ENCODE measurements at places on chromosomes 6 and 20. TPM values are rescaled to one million over a fixed set of nuclear protein-coding genes. Genes with fewer than 3 reads are reported as not detected.

PPIL6 gene
- 0.94 TPM for total RNA-seq

DSP gene
- 1.6 TPM for total RNA-seq

PPP1R3G gene
- 4.0 TPM for total RNA-seq

TMEM151B gene
- not detected for total RNA-seq
